ENCODE measurements at places on chromosomes 2 and 18.

DNA sequence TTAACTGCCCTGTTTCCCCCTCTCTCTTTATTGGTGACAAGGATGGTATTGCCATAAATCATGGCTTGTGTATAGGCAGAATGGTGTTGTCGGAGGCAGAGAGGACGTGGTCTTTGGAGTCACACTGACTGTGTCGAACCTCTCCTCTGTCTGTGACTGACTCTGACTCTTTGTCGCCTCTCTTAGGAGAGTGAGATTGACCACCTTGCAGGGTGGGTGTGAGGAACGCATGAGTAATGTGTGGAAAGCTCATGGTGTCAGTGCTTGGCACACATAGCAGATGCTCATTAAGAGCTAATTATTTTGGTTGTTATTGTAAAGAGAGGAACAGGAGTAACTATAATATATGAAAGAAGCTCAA lies 145.6 kb downstream of the TTC27 start:
- no peak for DNase-seq

DNA sequence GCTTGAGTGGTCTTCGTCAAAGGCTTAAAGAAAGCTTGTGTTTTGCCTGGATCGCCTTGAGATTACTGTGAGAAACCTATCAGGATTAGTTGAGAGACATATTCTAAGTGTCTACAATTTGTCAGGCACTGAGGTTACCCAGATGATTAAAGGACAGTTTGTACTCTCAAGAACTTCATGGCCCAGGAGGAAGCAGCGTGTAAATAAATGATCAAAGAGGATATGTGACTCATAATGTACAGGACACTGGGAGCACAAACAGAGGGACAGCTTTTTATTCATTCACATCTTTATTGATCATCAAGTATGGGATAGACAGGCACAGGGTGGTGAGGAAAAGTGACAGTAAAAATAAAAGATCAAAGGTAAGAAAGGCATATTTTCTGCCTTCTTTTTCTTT lies 152.6 kb upstream of the FSHR start:
- DNase-seq: no peak

- no peak for DNase-seq
Measured at GRCh38 chr2:74406035-74406434, 15.4 kb downstream of the C2orf81 start.

GRCh38 chr2:107006836-107007235 lies 120.9 kb upstream of the ST6GAL2 start:
- no peak for DNase-seq

Measured in stimulated activated CD4-positive, alpha-beta T cell treated with anti-CD3 and anti-CD28 coated beads, Interleukin-1b, Interleukin-23, amount 100 ng/mL, for 1 hour (primary cell).